ENCODE measurements at places on chromosomes 3 and 15.
A peak's percentile ranks its signal among the peaks of the same experiment; 100 is the strongest.

- DNase-seq, result no peak
These were observed 90.2 kb downstream of the CERS3 start for GRCh38 chr15:100438570-100438969.

- DNase-seq, result no peak
These were observed 26.0 kb downstream of the CYP19A1 start for GRCh38 chr15:51312166-51313073.

DNA sequence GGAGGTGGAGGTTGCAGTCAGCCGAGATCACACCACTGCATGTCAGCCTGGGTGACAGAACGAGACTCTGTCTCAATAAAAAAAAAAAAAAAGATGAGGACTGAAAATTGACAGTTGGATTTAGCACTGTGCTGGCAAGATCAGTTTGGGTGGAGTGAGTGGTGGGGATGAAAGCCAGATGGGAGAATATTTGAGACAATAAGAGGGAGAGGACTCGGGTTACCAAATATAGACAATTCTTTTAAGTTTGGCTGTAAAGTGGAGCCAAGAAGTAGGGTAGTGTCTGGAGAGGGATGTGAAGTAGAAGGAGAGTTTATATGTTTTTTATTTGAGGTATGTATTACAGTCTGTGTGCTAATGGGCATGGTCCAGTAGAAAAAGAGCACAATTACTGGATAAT lies 20.4 kb downstream of the TMOD3 start:
- no peak for DNase-seq

DNA sequence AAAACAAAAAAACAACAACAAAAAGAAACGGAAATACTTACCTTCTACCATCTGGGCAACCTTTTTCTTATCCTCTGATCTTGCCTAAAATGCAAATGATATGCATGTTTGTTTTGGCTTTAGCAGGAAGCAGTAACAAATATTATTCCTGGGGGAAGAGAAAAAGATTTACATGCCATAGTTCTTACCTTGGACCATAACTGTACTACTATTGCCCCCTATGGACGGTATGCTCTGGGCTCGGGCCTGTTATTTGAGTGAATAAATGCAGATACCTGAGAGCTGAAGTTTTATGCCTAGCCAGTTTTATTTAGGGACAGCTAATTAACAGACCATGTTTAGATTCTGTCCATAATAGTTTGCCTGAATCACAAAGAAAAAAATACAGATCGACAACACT lies 12.6 kb upstream of the STARD5 start:
- peak; percentile 27 for DNase-seq

DNA sequence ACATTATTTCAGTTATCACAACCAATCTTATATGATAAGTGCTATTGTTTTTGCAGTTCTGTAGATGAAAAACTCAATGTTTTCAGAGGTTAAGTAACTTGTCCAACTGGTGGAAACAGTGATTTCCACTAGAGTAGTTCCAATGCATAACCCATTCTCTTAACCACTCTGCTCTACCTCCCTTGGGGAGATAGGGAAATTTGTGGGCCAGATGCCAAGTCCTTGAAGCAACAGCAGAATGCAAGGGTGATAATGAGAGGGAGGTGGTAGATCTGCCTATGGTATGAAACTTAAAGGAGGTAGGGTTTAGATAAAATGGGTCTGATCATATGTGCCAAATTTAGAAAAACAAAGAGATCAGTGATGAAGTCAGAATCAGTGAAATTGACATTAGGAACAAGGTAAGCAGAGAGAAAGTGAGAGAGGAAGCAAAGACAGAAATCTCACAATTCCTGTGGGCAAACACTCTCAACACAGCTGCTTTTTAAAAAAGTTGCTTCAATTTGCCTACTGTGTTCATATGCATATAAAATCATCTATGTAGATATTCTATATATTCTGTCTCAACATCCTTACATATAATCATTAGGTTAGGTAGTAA lies 50.5 kb upstream of the UBP1 start:
- no peak for DNase-seq

- no peak for DNase-seq
These were observed 21.4 kb downstream of the LMCD1 start for GRCh38 chr3:8523041-8523440.

- DNase-seq, result no peak
These were observed 108.3 kb upstream of the UBE2E1 start for GRCh38 chr3:23697416-23697815.

GRCh38 chr3:150069154-150069527 lies 98.4 kb upstream of the PFN2 start:
- DNase-seq, result no peak

DNA sequence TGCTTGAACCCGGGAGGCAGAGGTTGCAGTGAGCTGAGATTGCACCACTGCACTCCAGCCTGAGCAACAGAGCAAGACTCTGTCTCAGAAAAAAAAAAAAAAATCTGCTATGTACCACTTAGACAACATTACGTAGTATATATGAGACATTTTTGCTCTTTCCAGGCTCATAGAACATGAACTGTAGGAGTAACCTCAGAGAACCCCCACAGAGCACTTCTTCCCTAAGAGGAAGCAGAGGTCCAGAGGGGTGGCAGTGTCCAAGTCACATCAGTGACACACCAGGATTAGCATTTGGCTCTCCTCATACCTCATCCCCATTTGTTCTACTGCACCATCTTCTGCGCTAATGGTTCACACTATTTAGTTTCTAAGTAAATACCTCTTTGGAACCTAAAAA lies 33.7 kb downstream of the ARRDC4 start:
- DNase-seq, result no peak

DNA sequence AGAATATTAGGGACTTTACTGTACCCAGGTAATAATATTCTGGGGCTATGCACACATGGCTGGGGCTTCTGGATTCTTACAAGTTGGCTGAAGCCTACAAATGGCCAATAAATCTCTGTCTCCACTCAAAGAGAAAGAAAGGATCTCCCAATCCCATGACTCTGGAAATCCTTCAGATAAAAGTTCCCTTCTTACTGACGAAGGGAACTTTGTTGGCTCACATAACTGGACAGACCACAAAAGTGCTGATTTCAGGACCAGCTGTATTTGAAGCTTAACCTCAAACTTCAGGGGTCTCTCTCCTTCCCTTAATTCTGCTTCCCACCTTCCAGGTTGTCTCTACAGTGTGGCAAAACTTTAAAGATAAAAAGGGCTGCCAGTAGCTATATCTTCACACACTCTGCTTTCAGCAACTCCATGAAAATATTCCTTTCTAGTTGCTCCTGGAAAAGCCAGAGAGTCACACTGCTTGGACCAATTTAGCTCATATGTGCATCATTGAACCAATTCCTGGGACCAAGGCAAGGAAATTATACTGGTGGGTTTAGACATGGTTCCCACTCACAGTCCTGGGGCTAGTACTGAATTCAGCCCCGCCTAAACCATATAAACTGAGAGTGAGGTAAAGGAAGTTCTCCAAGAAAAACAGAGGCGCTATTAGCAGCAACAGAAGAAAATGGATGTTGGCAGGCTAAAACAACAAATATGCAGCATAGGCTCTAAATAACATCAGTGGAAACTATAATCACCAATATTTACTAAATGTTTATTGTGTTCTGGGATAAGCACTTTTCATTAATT lies 290.0 kb upstream of the GADL1 start:
- DNase-seq, result no peak

DNA sequence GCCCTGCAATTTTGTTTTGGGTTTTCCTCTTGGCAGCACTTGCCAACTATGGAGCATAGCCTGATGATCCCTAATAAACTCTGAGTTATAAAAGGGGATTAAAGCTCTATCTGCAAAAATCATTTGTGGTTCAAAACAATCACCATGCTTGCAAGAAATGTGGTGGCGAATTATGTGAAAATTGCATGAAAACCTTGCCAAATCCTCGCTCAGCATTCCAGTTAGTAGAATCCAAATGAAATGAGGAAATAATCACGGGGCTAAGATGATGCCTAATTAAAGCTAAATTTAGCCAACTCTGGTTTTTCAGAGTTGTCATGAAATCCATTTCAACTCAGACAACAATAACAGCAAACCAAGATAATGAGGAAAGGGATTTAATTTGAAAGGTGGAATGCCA lies 73.0 kb upstream of the PROK2 start:
- DNase-seq, result no peak

- no peak for DNase-seq
These were observed 276.2 kb upstream of the RARB start for GRCh38 chr3:25151903-25152295.

DNA sequence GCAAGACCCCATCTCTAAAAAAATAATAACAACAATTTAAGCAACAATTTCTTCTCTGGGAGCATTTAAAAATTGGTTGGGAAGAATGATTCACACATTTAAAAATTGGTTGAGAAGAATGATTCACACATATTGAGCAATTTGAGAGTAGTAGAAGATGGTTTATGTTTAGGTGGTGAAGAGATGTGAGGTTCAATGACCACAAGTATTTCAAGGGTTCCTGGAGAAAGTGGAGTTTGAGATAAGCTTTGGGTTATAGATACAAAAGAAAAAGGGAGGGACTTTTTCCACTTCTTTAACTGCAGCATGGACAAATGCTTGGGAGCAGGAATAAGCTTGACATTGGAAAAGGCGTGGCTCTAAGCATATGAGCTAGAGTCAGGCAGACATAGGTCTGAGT lies 145.7 kb upstream of the NPHP3 start:
- DNase-seq, result no peak

GRCh38 chr15:63043335-63044076 lies 959 bp downstream of the TPM1 start:
- no peak for DNase-seq

DNA sequence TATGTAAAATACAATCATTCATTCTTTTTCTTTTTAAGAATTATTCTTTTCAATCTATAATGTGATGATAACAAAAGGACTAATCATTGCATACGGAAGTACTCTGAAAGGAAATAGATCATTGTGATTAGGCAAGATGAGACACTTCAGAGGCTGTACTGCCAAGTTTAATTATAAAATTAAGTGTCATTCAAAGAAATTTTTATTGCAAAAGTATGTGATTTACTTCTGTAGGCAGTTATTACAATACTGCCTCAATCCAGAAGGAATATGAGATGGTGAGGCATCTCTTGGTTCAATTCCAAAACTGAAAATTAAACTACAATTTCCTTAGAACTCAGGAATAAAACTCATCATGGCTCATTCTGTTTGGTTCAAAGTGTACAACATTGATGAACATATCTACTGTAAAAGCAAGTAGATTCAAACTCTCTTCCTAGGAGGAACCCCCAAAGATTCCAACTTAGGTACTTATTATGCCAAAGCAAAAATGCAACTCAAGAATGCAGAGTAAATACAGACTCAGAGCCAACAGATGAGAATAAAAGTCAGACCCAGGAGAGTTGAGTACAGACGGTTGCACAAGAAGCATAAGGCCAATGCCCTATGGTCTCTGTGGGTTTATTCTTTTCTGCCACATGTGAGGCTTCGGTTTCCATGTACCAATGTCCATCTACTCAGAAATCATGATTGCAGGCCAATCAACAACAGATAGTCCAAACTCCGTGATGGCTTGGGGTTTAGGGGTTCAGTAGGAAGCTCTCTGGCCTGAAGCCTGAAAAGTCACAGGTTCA lies 118.5 kb upstream of the WNT5A start:
- DNase-seq, result no peak

DNA sequence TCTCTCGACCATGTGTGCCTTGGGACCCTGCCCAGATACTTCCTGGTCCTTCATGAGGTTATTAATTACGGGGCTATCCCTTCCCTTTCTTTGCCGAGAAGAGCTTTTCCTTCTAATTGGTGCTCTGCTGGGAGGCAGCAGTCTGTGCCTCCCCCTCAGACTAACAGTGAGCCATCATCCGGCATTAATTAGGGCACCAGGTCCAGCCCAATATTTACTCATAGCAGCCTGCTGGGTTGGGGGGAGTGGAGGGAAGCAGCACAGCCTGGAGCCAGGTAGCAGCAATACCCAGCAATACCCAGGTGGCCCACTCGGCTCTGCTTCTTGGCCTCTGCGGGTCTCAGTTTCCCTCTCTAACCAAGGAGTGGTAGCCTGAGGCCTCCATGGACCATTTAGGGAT lies 20.1 kb downstream of the CACNA2D2 start:
- no peak for DNase-seq
